ENCODE measurements at places on chromosomes 2 and 18.

- no peak for DNase-seq
These were observed 1.8 kb downstream of the DCC start for GRCh38 chr18:52341608-52342381.

GRCh38 chr18:21855432-21855831 lies 114.8 kb downstream of the MIB1 start:
- DNase-seq: no peak

GRCh38 chr18:51754566-51754965 lies 557.1 kb upstream of the MEX3C start:
- no peak for DNase-seq

GRCh38 chr2:166614029-166614428 lies 120.0 kb upstream of the SCN7A start:
- DNase-seq: no peak

DNA sequence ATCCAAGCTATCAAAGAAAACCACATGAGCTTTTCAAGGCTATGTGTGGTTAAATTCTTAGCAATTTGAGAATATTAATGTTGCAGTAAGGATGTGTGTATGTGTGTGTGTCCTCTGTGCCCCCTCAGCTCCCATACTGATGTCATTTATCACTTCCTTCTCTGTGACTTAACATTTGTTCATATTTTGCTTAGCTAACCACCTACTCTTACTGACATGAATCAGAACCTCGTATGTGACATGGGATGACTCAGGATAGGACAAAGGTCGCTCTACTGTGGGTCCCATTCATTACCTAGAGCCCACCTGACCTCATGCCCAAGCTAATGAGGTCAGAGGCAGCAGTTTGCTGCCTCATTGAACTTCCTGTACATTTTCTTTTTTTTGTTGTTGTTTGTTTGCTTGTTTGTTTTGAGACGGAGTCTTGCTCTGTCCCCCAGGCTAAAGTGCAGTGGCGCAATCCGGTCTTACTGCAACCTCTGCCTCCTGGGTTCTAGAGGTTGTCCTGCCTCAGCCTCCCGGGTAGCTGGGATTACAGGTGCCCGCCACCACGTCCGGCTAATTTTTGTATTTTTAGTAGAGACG lies 36.3 kb downstream of the MOGAT1 start:
- peak; percentile 67 for DNase-seq

- no peak for DNase-seq
These were observed 1324.6 kb upstream of the NRXN1 start for GRCh38 chr2:52356556-52356955.

DNA sequence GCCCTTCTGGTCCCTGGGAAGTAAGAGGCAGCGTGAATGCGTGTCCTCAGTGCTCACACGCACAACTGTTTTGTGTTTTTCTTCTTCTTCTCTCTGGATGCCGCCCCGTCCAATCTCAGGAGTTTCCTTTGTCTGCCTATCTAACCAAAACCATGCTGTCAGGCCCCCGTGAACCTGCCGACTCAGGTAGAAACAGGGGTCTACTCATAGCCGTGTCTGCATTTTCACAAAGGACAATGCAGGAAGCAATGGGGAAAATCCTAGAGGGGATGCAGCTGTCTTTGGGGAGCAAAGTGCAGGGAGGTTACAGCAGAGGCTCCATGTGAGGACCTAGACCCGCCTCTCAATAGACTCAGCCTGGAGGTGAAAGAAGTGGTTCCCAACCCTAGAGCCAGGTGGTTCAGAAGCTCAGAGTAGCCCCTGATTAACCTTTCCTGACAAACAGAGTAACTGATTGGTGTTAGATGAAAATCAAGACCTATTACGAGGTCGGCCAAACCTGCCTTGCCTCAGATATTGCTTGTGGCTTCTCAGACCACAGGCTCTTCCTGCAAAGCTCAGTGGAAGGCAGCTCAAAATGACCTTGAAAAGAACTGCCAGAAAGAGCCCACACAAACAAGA lies 49.3 kb downstream of the CD226 start:
- no peak for DNase-seq

GRCh38 chr2:150007815-150008430 lies 420.3 kb upstream of the MMADHC start:
- DNase-seq: no peak

GRCh38 chr2:221254299-221254698 lies 317.8 kb downstream of the EPHA4 start:
- DNase-seq: peak; percentile 2

GRCh38 chr2:217803653-217803960 lies 199.2 kb downstream of the TNS1 start:
- DNase-seq: no peak

- DNase-seq: no peak
These were observed 250.2 kb upstream of the CHAC2 start for GRCh38 chr2:53517406-53517805.

DNA sequence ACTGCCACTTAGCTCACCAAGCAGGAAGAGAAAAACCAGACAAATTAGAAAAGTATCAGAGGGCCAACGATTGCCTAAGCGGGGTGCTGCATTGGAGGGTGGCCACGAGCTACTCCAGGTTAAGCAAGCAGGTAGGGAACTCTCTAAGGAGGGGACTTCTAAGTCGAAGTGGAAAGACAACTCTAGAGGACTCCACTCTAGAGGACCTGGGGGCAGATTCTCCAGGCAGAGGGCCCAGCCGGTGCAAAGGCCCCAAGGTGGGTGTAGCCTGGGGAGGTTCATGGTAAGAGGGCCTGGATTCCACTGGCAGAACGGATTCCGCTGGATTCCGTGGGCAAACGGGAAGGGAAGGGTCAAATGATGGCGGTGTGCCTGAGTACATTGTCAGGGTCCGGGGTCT lies 12.7 kb downstream of the FBLN7 start:
- DNase-seq: no peak

DNA sequence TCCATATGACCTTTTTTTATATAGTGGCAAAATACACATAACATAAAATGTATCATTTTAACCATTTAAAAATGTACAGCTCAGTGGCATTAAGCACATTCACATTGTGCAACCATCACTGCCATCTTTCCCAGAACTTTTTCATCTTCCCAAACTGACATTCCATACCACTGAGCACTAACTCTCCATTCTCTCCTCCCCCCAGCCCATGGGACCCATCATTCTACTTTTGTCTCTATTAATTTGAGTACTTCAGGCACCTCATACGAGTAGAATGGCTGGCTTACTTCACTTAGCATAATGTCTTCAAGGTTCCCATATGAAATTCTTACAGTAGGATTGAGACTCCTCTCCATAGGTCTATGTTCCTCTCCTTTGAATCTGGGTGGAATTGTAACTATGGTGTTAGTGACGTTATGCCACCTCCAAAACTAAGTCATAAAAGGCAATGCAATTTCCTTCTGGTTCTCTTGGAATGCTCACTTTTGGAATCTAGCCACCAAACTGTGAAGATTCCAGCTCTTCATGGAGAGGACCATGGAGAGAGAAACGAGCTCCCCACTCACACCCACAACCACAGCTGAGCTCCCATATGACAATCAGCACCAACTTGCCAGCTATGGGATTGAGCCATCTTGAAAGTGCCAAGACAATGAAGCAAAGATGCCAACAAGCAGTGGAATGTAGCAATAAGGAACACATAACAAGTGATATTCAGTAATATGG lies 9.8 kb upstream of the DNAJC27 start:
- DNase-seq: peak; percentile 13

- no peak for DNase-seq
These were observed 33.3 kb upstream of the E2F6 start for GRCh38 chr2:11499081-11499743.

GRCh38 chr2:6944555-6944954 lies 27.3 kb downstream of the RNF144A start:
- no peak for DNase-seq

GRCh38 chr2:174013315-174013751 lies 48.2 kb upstream of the SP3 start:
- peak; percentile 26 for DNase-seq

DNA sequence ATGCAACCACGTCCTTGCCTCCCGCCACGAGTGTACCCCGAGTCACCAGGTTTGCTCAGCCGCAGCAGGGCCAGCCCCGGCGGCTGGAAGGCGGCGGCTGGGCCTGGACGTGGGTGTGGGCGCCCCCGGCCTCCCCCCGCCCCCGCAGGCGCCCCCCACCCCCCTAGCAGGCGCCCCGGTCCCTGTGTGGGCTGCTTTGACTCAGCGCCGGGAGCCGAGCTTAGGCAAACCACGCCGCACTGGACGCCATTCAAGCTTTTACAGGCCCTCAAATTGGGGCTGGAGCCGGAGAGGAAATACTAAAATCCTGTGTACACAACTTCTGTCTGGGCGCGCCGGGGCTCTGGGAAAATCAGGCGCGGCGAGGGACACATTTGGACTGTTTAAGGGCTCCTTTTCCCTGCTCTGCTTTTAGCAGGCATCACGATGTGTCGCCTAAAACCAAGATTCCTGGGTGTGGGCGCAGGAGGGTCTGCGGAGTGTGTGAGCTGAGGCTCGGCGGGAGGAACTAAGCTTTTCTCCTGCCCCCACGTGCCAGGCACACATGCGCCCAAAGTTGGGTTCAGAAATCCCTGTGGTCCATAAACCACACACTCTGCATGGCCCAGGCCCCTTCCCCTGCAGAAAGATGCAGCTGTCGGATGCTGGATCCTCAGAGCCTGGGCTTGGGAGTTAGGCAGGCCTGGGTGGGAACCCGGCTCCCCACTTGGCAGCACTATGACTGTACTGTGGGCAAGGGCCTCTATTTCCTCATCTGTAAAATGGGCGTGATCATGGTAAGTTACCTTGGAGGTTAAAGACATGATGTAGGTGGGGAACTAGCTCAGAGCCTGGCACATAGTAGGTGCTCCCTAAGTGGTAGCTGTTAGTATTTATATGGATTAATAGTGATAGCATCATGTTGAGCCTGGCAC lies 57.6 kb downstream of the ATOH8 start:
- DNase-seq: peak; percentile 55

DNA sequence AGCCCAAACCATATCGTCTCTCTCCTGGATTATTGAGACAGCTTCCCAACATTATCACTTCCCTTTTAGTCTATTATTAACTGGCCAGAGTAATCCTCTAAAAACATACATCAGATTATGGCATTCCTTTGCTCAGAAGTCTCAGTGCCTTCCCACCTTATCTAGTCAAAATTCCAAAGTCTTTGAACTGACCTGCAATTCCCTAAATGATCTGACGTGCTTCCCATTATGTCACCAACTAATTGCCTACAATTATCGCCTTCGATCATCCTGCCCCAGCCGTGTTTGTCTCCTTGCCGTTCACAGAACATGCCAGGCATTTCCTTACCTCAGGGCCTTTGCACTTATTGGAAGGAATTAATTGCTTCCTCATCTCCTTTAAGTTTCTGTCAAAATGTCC lies 332.4 kb downstream of the IRS1 start:
- DNase-seq: no peak

DNA sequence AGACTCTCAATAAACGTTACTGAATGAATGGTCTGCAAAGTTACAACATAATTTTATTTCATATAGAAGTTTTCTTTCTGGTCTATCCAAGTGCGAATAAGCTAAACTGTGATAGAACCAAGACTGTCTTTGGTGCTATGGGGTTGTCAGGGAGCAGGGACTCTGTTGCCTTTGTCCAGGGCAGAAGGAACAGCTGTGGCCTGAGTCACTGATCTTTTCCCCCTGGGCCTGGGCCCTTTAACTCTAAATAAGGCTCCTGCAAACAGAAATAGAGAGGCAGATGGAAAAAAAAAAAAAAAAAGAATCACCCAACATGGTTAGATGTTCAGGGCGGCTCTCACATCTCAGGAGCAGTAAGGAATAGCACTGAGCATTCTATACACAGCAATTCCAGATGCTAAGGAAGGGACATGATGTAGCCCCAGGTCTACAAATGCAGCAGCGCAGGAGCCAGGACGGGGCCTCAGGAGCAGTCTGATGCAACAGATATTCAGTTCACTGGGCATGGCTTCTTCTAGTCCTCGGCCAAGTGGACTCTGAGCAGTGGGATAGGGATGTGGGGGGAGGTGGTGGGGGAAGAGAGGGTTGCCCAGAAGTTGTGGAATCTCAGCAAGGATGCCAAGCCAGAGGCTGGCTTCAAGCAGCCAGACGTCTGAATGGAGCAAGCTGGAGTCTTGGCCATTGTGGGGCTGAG lies 247.1 kb upstream of the SIX2 start:
- DNase-seq: no peak

- DNase-seq: no peak
These were observed 173.4 kb downstream of the LRRTM4 start for GRCh38 chr2:77348821-77349220.

All from EL (cell line).